ENCODE measurements at places on chromosomes 7 and 10.

DNA sequence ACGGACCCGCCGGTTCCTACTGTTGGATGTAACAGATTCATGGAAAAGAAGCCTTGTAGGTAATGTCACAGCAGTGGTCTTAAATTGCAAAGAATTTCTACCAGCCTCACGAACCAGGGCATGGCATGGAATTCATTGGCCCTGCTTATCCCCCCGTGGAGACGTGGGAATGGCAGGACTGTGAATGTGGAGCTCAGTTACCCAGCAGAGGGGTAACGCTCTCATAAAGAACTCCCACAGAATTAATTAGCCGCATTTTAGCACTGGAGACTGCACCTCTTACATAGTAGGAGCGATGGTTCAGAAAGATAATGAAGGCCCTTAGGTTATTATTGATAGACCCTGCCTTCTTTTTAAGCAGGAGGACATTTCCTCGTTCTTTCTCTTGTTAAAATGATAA, 715.4 kb downstream of the AUTS2 start:
- ATAC-seq = no peak

GRCh38 chr7:45878457-45879144, 5.7 kb upstream of the CCDC201 start:
- ATAC-seq = no peak

DNA sequence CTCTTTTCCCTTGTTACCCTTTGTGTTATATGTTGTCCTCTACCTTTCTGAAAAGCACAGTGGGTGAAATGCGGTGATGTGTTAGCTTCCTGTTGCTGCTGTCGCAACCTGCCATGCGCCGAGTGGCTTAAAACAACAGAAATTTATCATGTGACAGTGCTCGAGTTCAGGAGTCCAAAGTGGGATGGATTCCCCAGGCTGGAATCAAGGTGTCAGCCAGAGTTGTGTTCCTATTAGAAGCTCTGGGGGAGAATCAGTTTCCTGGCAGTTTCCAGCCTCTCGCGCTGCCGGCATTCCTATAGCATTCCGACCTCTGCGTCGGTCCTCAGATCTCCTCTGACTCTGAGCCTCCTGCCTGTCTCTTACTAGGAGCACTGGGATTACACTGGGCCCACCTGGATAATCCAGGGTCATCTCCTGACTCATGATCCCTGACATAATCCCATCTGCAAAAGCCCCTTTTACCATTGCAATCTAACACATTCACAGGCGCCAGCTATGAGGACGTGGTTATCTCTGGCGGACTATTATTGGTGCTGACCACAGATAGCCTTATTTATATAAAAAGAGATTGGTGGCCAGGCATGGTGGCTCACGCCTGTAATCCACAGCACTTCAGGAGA, 207.5 kb downstream of the CUX1 start:
- ATAC-seq = no peak

GRCh38 chr7:155257482-155258225, 40.0 kb upstream of the INSIG1 start:
- no peak for ATAC-seq

DNA sequence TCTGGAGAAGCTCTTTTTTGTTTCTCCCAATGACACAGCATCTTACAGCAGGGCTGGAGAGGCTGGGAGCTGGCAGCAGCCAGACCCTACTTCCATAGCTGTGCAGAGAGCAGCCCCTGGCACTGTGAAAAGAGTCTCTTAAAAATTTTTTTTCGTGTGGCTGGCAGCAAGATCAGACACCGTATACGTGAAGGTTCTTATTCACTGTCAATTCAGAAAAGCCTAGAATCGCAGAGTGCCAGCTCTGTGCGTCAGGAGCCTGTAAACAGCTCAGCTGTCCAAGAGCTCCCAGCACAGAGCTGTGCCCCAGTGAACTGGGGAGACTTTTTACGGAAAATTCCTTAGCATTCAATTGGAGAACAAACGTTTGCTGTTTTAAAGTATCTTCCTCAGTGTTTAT, 6.5 kb downstream of the BAG3 start:
- no peak for ATAC-seq

GRCh38 chr10:44963772-44964633, 4.4 kb downstream of the RASSF4 start:
- no peak for ATAC-seq

- ATAC-seq = no peak
Measured at GRCh38 chr10:97542169-97543024, 30.2 kb upstream of the ANKRD2 start.

- ATAC-seq = peak; percentile 12
Measured at GRCh38 chr10:23556727-23557440, 118.0 kb downstream of the OTUD1 start.

DNA sequence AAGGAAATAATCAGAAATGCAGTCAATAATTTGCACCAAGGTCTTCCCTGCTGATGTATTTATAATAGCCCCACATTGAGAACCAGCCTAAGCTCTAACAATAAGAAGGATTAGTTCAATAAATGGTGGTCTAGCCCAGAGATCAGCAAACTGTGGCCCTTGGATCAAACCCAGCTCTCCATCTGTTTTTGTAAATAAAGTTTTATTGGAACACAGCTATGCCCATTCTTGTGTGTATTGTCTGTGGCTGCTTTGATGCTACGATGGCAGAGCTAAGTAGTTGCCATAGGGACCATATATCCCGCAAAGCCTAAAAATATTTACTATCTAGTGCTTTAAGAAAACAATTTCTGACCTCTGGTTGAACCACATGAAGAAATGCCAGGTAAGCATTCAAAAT, 154.9 kb downstream of the EMX2 start:
- ATAC-seq = no peak

GRCh38 chr7:96959135-96959534, 46.2 kb upstream of the DLX6 start:
- ATAC-seq = no peak

- ATAC-seq = peak; percentile 84
Measured at GRCh38 chr7:149245244-149245643, 5.8 kb downstream of the ZNF212 start.

DNA sequence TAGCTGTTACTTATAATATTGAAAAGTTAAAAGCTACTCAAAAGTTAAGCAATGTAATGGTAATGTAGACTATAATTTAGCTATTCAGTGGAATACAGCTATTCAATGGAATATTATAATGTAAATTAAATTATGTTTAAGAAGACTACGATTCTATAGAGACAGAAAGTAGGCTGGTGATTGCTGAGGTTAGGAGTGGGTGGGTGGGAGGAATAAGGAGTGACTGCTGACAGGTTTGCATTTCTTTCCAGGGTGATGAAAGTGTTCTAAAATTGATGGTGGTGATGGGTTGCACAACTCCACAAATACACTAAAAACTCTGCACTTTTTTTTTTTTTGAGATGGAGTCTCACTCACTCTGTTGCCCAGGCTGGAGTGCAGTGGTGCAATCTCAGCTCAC, 21.4 kb downstream of the DENND2A start:
- ATAC-seq = no peak

DNA sequence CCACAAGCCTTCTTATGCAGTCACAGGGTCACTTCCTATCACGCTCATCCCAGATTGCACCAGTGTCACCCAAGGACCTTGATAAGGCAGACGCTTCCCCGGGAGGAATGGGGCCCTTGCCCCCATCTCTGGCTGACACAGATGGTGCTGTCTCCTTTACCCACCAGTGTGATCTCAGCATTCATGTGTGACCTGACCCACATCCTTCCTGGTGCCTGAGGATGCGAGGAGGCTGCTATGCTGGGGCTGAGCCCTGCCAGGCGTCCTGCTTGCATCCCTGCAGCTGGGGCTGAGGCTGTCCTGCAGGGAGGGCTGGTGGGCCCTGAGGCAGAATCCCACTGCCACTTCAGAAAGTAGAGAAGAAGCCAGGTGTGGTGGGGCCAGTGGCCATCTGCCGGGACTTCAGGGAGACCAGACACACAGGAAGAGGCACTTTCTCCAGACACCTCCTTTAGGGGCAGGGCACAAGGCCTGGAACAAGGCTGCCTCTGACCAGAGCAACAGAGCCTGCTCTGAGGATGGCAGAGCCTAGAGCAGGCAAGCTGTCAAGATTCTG, 35.3 kb downstream of the RASGEF1A start:
- peak; percentile 59 for ATAC-seq

DNA sequence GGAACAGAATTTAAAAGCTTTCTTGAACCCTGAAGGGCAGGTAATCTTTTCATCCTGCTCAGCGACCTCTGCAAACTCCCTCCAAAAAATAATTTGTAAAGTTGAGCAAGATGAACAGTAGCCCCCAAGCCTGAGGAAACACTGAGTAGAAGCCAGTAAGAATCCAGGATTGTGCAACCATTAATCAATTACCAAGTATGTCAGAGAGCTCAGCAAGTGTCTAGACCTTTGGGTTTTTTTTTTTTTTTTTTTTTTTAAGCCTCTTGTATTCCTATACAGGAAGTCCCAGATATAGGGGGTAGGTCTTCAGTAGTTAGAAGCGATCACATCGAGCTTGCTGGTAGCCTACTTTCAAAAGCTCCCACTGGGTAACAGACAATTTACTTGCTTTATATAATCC, 155.2 kb downstream of the DGKI start:
- no peak for ATAC-seq

- ATAC-seq = peak; percentile 57
Measured at GRCh38 chr10:90977855-90978486, 57.1 kb upstream of the ANKRD1 start.

- ATAC-seq = no peak
Measured at GRCh38 chr10:21318540-21319167, 206.8 kb downstream of the SKIDA1 start.

DNA sequence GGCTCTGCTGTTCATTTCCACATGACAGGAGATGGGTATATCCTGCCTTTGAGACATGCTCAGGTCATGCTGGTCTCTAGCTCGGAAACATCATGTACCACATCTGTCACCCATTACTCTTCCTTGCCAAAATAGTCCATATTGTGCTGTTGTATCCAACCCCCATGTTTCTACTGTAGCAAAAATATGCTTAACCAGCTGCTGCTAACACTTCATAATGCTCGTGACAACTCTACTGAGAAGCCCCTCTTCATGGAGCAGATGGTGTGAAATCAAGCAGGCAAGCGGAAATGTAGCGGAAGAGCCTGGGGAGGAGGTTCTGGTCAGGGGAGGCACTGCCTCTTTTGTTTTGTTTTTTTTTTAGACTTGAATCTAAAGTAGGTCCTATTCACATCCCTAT, 82.9 kb downstream of the NPY start:
- ATAC-seq = no peak

- ATAC-seq = no peak
Measured at GRCh38 chr10:70722820-70723424, 50.6 kb downstream of the ADAMTS14 start.

DNA sequence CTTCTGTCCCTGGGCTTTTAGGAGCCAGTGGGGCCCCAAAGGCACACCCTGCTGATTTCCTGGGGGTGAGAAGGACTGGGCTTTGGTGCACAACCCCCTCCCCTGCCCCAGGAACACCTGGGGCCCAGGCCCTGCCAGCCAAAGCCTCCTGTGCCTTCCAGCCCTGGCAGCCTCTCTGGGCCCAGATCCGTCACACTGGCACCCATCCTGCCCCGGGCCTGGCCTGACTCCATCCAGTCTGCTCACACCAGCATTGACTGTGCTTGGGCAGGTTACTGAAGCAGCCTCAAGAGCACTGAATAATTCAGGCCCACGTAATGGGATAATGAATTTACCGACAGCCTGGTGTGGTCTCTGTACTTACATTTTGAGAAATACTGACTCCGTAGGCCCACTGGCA, 12.0 kb upstream of the COMTD1 start:
- ATAC-seq = no peak

DNA sequence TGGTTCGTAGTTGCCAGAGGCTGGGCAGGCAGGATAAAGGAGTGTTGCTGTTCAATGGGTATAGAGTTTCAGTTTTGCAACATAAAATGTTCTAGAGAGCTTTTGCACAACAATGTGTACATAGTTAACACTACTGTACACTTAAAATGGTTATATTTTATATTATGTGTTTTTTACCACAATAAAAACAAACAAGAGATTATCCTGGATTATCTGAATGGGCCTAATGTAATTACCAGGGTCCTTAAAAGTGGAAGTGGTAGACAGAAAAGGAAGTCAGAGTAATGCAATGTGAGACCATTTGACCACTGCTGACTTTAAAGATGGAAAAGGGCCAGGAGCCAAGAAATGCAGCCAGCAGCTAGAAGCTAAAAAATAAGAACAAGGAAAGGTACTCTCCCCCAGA, 159.7 kb downstream of the SGMS1 start:
- ATAC-seq = no peak

DNA sequence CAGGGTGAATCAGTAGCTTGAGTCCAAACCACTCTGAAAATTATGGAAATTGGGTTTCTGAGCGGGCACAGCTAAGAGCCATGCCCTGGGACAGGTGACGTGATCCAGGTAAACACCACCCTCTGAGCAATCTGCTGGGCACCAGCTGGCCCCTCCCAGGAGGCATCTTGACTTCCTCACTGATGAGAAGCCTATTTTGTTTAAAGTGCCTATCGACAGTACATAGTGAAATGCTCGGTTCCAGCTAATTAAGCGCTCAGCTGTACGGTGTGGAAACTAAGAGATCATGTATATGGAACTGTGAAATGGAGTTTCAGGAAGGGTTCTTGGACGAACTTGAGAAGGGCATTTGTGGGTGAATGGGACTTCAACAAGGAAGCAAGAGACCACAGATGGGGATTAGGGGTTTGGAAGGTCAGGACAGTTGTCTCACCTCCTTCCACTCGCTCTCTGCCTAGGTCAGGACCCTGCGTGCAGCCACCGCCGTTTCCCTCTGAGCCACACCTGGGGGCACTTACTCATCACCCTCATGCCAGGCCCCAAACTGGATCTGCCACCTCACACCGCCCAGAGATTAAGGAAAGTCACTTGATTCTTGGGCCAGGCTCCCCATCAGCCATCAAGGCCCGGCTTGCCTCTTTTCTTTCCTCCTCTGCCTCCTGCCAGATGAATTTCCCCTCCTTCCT, 3.2 kb downstream of the ITPRIP start:
- no peak for ATAC-seq

DNA sequence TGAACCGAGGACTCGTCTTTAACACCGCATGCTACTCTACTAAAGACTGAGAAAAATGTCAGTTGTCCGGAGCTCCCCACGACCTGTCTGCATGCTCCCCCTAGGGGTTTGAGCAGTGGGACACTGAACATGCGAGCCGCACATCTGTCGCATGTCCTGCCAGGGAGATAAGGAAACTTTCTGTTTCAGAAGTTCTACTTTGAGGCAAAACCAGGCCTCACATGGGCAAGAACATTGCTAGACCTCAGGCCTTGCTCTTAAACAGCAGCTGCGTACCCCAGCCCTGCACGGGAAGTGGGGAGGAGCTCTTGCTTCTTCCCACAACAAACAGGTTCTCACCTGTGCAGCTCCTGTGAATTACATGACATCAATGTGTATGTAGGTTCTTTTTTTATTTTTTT, 30.3 kb upstream of the HERPUD2 start:
- ATAC-seq = peak; percentile 58

All from stimulated activated memory B cell treated with anti-CD40 and anti-IgM and Interleukin-4, amounts not matched to agents 10 μg/mL and 1 μg/mL and 100 μg/mL, for 72 hours (primary cell).